ENCODE measurements at places on chromosomes 11 and 22.

DNA sequence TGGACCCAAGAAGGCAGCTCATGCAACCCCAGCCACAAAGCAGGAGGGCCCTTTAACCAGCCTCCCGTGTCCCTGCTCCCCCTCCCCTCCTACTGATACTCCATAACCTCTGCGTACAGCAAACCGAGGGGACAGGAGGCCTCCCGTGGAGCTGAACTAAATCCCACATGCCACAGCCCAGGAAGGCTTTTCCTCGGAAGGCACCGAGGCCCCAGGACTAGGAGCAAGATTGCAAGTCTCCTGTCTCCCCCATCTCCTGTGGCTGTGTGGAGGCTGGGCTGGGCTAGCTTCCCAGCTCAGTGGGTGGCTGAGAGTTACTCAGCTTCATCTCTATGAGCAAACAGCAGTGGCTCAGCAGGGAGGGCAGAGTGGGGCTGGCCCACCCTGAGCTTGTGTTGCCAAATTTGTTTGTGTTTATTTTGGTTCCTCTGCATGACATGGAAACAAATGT is 62.7 kb upstream of the NECTIN1 start:
- DNase-seq: peak; percentile 85

GRCh38 chr11:86288776-86289507 is 13.1 kb upstream of the HIKESHI start:
- DNase-seq: no peak

DNA sequence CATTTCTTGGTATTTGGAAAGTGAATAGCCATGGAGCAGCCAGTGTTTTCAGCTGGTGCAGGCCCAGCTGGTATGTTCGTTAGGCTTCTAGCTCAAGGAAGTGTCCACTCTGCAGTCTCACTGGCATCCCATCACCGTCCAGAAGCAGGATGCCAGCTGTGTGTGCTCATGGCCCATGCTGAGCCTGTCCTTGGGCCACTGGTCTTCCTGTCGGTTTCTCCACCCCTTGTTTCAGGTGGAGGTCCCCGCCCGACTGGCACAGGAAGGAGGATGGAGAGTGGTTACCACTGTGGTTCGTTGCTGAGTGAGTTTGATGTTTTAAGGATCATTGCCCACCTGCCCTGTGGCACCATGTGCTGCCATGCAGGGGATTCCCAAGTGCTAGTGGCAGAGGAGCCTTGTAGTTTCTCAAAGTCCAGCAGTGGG is 63.7 kb downstream of the MED15 start:
- DNase-seq: no peak

GRCh38 chr22:50508897-50509296 is 873 bp downstream of the NCAPH2 start:
- DNase-seq: no peak

- DNase-seq: no peak
Observed at GRCh38 chr11:283405-284104, 5.3 kb downstream of the NLRP6 start.

- no peak for DNase-seq
Observed at GRCh38 chr11:47466201-47466600, 17.3 kb upstream of the RAPSN start.

GRCh38 chr22:44755417-44755816 is 3.0 kb downstream of the ARHGAP8 start:
- no peak for DNase-seq

GRCh38 chr22:48258064-48258701 is 1495.7 kb downstream of the TBC1D22A start:
- DNase-seq: no peak

- DNase-seq: no peak
Observed at GRCh38 chr11:14975252-14975587, 3.1 kb upstream of the CALCA start.

Measured in NCI-H345 (cell line).